Stomach (tissue), 19 donors: ENCODE measurements at places on chromosomes 6 and 20. TPM values are rescaled to one million over a fixed set of nuclear protein-coding genes. Genes with fewer than 3 reads are reported as not detected.

DNA sequence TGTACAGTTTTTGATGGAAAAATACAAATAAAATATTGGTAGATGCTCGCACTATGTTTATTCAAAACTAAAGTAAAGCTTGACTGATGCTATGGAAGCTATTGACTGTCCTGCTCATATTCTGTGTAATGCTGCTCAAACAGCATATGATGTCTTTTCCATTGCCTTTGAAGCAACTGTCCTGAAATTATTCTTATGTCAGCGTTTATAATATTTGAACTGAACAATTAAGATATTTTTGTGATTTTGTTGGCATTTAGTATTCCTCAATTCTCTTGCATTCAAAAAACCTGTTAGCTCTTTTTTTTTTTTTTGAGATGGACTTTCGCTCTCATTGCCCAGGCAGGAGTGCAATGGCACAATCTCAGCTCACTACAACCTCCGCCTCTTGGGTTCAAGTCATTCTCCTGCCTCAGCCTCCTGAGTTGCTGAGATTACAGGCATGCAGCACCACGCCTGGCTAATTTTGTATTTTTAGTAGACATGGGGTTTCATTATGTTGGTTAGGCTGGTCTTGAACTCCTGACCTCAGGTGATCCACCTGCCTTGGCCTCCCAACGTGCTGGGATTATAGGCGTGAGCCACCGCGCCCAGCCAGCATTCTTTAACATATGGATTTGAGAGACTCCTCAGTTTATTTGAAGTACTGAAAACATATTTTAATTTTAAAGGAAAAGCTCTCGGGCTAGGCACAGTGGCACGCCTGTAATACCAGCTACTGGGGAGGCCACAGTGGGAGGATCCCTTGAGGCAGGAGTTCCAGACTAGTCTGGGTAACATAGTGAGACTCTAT lies 5.3 kb upstream of the DNAAF9 start:
- no peaks in the 10 kb centered on the region for H3K27me3 ChIP-seq
- H3K36me3 ChIP-seq = no peaks in the 10 kb centered on the region
- no peak overlapping the region for H3K27ac ChIP-seq
- H3K4me1 ChIP-seq = peaks cover 6% of the 10 kb centered on the region

BMP6 gene
- 2.8 TPM for total RNA-seq

DNA sequence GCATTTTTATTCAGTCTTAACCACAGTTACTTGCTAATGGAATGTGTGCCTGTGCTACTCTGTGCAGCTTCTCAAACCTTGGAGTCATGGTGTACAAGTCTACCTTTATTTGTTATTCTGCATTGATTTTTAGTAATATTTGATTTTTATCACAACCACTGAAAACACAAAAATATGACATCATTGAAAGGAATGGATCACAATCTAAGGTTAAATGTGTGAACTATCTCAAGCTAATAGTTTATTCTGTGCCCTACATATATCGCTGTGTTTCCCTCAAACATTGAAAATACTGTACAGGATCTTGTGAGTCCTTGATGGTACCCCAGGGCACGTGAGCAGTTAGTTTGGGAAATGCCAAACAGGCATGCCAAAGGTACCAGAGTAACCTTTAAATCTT lies 573.4 kb downstream of the FRK start:
- H3K36me3 ChIP-seq = no peaks in the 10 kb centered on the region
- no peak overlapping the region for H3K4me3 ChIP-seq
- no peaks in the 10 kb centered on the region for H3K27me3 ChIP-seq
- H3K4me1 ChIP-seq = no peaks in the 10 kb centered on the region
- no peak overlapping the region for H3K27ac ChIP-seq
- DNase-seq = no peak

TP53TG5 gene
- not detected for total RNA-seq

KHDC1 gene
- 18.7 TPM for total RNA-seq

DNA sequence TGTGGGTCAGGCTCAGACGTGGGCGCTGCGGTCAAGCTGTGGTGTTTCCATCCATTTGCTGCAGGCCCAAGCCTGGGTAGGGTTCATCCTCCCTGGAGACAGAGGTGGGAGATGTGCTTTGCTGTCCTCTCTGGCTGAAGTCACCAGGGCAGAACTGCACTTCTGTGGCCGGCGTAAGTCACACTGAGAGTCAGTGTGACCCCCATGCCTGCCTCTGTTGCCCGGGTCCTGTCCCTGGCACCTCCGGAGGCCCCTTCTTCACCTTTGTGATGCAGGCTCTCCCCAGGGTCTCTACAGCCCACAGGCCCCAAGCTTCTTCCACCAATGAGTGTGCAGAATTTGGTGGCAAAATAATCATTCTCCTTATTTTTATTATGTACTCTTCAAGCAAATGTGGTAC lies 53.8 kb upstream of the DACT2 start:
- H3K27me3 ChIP-seq = no peaks in the 10 kb centered on the region
- DNase-seq = no peak
- H3K4me1 ChIP-seq = no peaks in the 10 kb centered on the region
- H3K4me3 ChIP-seq = no peak overlapping the region

SAPCD1 gene
- total RNA-seq = 40.8 TPM

GRCh38 chr6:45351076-45351475 lies 22.9 kb downstream of the RUNX2 start:
- no peaks in the 10 kb centered on the region for H3K27me3 ChIP-seq
- no peak overlapping the region for H3K4me3 ChIP-seq
- H3K27ac ChIP-seq = no peak overlapping the region
- no peak for DNase-seq
- H3K4me1 ChIP-seq = no peaks in the 10 kb centered on the region
- no peaks in the 10 kb centered on the region for H3K36me3 ChIP-seq

PFDN6 gene
- 32.9 TPM for total RNA-seq

GRCh38 chr20:20664795-20665589 lies 47.5 kb downstream of the RALGAPA2 start:
- no peak overlapping the region for H3K4me3 ChIP-seq
- peaks cover 15% of the 10 kb centered on the region for H3K4me1 ChIP-seq
- H3K27ac ChIP-seq = no peak overlapping the region
- peaks cover 5% of the 10 kb centered on the region for H3K36me3 ChIP-seq
- no peaks in the 10 kb centered on the region for H3K27me3 ChIP-seq

GRCh38 chr6:167806061-167806700 lies 20.5 kb upstream of the AFDN start:
- no peaks in the 10 kb centered on the region for H3K4me1 ChIP-seq
- no peak overlapping the region for H3K4me3 ChIP-seq
- H3K36me3 ChIP-seq = no peaks in the 10 kb centered on the region
- no peaks in the 10 kb centered on the region for H3K27me3 ChIP-seq
- no peak for DNase-seq
- H3K27ac ChIP-seq = no peak overlapping the region

GRCh38 chr6:144264270-144265060 lies 20.7 kb upstream of the UTRN start:
- H3K4me3 ChIP-seq = no peak overlapping the region
- no peak for DNase-seq
- H3K36me3 ChIP-seq = no peaks in the 10 kb centered on the region
- peak overlapping the region; percentile 38 for H3K27ac ChIP-seq

- H3K27me3 ChIP-seq = no peaks in the 10 kb centered on the region
- H3K27ac ChIP-seq = no peak overlapping the region
- no peaks in the 10 kb centered on the region for H3K4me1 ChIP-seq
- no peaks in the 10 kb centered on the region for H3K36me3 ChIP-seq
- H3K4me3 ChIP-seq = no peak overlapping the region
Observed at GRCh38 chr6:145977881-145978280, 13.7 kb upstream of the SHPRH start.

CCDC170 gene
- total RNA-seq = not detected

GRCh38 chr6:43492673-43493072 lies 15.3 kb downstream of the TJAP1 start:
- no peak overlapping the region for H3K4me3 ChIP-seq
- peaks cover 15% of the 10 kb centered on the region for H3K4me1 ChIP-seq
- DNase-seq = no peak
- H3K27me3 ChIP-seq = no peaks in the 10 kb centered on the region
- H3K36me3 ChIP-seq = peaks cover 10% of the 10 kb centered on the region

- no peaks in the 10 kb centered on the region for H3K4me1 ChIP-seq
- no peaks in the 10 kb centered on the region for H3K36me3 ChIP-seq
- H3K4me3 ChIP-seq = no peak overlapping the region
- no peak for DNase-seq
- H3K27ac ChIP-seq = no peak overlapping the region
Observed at GRCh38 chr6:141607956-141608355, 524.8 kb upstream of the GJE1 start.

DNA sequence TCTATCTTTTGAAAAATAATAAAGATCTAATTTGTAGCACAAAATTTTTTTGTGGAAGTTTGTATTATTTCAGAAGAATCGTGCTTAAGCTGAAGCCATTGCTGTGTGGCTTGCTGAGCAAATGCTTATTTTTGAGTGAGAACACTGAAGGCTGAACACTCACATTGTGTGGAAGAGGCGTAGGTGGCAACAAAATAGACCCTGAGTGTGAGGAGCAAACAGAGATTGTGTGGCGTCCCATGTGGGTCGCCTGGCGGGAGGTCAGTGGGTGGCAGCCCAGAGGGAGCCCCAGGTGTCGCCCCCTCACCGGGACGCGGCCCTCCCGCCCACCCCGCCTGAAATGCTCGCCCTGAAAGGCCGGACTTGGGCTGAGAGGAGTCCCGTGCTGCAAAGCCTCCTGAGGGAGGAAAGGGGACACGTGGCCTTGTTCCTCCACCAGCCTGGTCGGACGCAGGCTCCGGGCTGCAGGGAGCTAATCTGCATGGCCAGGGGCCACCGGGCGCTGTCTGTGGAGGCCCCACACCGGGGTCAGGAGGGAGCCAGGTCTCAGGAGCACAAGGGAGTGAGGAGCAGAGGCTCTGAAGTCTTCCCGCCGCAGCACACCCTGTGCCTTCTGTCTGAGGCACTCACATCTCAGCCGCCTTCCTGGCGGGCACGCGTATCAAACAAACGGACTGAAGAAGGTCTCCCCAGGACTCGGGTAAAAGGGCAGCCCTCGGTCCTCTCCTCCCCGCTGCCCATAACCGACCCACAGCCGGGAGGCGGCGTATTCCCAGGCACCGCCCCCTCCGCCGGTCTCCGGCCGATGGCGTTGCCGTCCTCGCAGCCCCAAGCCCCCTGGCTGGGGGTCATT lies 15.9 kb downstream of the DDO start:
- H3K27ac ChIP-seq = peak overlapping the region; percentile 13
- H3K27me3 ChIP-seq = no peaks in the 10 kb centered on the region
- no peaks in the 10 kb centered on the region for H3K36me3 ChIP-seq
- peaks cover 9% of the 10 kb centered on the region for H3K4me1 ChIP-seq
- peak overlapping the region; percentile 40 for H3K4me3 ChIP-seq
- DNase-seq = no peak

DNA sequence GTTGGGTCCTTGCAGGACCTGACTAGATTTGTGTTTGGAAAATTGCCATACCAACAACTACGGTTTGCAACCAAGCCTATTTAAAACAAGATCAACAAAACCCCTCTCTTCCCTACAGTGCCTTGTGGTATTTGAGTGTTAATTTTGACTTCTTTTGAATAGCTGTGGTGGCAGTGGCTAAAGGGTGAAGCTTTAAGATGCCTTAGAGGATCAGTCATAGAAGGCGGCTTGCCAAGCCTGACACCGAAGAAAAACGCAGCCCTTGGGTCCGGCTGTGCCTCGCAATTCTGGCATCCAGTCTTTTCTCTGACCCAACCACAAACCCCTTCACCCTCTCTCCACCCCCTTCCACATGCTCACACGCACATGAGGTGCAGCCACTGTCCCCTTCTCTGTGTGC lies 32.6 kb downstream of the BMP6 start:
- H3K36me3 ChIP-seq = no peaks in the 10 kb centered on the region
- no peaks in the 10 kb centered on the region for H3K27me3 ChIP-seq
- no peak overlapping the region for H3K4me3 ChIP-seq
- H3K27ac ChIP-seq = no peak overlapping the region
- no peaks in the 10 kb centered on the region for H3K4me1 ChIP-seq

PLCB4 gene
- 29.4 TPM for total RNA-seq

SPDEF gene
- 129 TPM for total RNA-seq

DNA sequence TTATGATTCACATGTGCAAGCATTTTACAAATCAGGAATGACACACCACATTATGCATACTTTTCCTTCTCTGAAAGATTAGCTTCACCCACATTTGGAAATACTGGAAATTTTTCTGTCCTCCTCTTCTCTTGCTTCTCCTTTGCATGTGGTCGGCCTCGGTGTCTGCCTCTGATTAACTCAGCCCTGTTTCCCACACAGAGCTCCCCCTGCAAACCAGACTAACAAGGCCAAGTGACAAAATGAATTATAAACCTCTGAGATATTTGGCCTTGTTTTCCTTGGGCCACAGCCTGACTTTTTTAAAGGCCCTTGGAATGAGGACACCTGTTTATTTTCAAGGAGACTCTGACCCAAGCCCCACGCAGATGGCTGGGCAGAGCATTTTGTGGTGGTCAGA lies 9.0 kb upstream of the CCN6 start:
- no peak overlapping the region for H3K27ac ChIP-seq
- H3K27me3 ChIP-seq = no peaks in the 10 kb centered on the region
- H3K4me3 ChIP-seq = no peak overlapping the region
- DNase-seq = no peak
- no peaks in the 10 kb centered on the region for H3K36me3 ChIP-seq
- no peaks in the 10 kb centered on the region for H3K4me1 ChIP-seq

- DNase-seq = no peak
- H3K4me1 ChIP-seq = no peaks in the 10 kb centered on the region
- H3K27me3 ChIP-seq = no peaks in the 10 kb centered on the region
- no peak overlapping the region for H3K4me3 ChIP-seq
Observed at GRCh38 chr6:112760831-112761230, 413.7 kb downstream of the RFPL4B start.

DNA sequence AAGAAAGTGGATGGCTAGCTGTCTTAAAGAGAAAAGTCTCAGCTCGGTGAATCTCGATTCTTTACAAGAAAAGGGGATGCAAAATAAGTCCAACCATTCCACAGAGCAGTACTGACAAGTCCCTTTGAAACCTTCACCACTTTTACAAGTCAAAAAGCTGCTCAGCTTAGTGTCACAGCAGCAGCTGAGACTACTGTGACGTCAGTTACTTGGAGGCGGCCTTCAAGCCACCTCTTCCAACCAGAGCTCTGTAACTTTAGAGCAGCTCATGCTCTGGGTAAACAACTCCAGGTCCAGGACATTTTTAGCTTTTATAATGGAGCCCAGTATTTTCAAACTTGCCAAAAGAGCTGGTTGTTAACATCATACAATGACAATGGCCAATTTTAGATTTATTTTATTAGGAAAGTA lies at the start of gene KIAA0408:
TSS of gene KIAA0408 (minus strand) at position 159 of the 411 bp plus-strand sequence. CDS start 5,408 bp downstream, outside the sequence.
- DNase-seq = peak; percentile 92
- no peaks in the 10 kb centered on the region for H3K27me3 ChIP-seq
- H3K36me3 ChIP-seq = no peaks in the 10 kb centered on the region
- peak within 1 kb of the TSS; percentile 38 for H3K4me3 ChIP-seq
- H3K4me1 ChIP-seq = peaks cover 55% of the 10 kb centered on the region

DNA sequence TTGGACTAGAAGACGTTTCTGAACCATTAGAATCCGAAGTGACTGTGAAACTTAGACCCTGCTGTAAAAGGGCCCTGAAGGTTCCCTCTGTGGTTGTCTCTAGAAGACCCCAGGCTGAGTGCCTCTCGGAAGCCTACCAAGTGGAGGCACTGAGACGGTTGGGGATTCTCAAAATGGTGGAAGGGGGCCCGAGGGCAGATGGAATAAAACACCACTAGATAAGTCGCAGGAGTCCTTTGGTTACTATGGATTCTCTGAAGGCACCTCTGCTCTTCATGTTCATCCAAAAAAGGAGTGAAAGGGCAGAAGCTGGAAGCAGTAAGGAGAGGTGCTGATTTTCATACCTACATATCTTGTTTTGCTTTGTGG lies 4.0 kb upstream of the TFAP2D start:
- no peak for DNase-seq
- H3K27ac ChIP-seq = no peak overlapping the region
- H3K27me3 ChIP-seq = peaks cover 98% of the 10 kb centered on the region
- no peaks in the 10 kb centered on the region for H3K4me1 ChIP-seq

RIMS1 gene
- 45.2 TPM for total RNA-seq

GRCh38 chr20:43583982-43584432 lies 6.7 kb upstream of the IFT52 start:
- DNase-seq = peak; percentile 67
- H3K4me1 ChIP-seq = no peaks in the 10 kb centered on the region
- peaks cover 69% of the 10 kb centered on the region for H3K36me3 ChIP-seq
- no peaks in the 10 kb centered on the region for H3K27me3 ChIP-seq

BANF2 gene
- not detected for total RNA-seq
